ENCODE measurements at places on chromosomes 3 and 15.

GRCh38 chr3:195071011-195071728 is 199.8 kb downstream of the XXYLT1 start:
- DNase-seq, result no peak

GRCh38 chr15:75450307-75451201 is 936 bp downstream of the SIN3A start:
- DNase-seq, result peak; percentile 90

DNA sequence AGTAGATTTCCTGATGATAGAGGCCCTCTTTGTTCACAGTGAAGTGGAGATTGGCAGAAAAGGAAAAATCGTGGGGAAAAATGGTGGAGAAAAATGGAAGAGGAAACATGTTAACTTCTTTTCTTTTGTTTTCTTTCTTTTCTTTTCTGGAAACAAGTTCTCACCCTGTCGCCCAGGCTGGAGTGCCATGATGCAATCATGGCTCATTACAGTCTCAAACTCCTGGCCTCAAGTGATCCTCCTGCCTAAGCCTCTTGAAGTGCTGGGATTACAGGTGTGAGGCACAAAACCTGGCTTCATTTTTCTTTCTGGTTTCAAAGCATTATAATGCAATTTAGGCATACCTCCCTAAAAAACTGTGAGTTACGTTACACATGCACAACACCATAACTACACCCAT is 464.2 kb downstream of the MECOM start:
- no peak for DNase-seq

GRCh38 chr3:120425572-120426250 is 25.1 kb downstream of the FSTL1 start:
- DNase-seq, result peak; percentile 95

DNA sequence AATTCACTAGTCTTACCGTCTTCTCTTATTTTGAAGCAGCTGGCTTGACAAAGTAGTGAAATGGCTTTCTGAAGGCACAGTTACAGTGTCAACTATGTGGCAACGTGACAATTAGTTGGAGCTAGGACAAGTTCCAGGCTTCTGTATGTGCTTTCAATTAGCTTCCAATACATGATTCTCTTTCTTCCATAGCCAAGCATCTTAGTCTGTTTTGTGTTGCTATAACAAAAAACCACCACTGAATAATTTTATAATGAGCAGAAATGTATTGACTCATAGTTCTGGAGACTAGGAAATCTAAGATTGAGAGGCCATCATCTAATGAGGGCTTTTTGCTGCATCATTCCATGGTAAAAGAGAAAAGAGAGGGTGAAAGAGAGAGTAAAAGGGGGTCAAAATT is 365.1 kb upstream of the PLSCR5 start:
- peak; percentile 52 for DNase-seq

DNA sequence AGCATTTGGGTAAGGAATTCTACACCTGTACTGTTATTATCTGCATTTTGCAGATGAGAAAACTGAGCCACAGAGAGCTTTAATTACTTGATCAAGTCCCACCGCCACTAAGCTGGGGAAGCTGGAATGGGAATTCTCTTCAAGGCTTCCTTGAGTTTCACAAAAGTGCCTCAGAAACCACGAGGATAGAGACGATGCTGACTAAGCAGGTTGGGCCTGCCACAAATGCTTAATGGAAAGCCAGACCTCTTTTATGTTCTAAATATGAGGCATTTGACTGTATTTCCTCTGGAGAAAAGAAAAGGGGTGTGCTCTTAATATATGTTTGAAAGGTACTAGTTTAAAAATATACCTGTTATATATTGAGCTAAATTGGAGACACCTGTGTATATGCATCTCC is 34.7 kb downstream of the ADAMTS9 start:
- DNase-seq, result no peak

- peak; percentile 34 for DNase-seq
These were observed 13.0 kb downstream of the MEF2A start for GRCh38 chr15:99578809-99579208.

- DNase-seq, result no peak
These were observed 324.0 kb downstream of the GAP43 start for GRCh38 chr3:115947325-115947724.

DNA sequence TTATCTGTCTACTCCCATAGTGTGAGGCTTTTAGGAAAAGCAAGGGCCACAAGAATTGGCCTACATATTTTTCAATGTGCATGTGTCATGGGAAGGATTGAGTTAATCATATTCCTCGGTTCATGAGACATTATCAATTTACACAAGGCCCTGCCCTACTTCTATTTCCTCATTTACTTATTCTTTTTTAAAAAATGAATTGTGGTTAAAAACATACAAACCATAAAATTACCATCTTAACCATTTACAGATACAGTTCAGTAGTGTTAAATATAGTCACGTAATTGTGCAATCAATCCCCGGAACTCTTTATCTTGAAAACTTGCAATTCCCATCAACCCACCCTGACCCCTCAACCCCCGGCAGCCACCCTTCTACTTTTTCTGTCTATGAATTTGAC is 284.0 kb upstream of the GADL1 start:
- DNase-seq, result no peak

DNA sequence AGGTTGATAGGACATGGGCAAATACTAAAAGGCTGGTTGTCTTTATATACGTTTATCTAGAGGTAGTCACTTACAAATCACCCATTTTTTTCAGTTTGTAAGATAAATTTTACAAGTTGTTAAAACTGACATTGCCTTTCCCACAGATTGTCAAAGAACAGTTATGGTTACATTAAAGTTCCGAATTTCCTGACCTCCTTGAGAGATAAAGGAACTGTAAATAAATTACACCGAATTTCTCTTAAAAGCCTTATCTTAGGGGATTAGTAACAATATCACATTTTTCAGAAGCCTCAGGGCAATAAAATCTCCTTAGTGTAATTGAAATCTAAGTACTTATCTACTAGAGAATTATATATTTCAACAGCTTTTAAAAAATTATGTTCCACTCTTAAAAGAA is 49.5 kb downstream of the ZPLD1 start:
- no peak for DNase-seq

DNA sequence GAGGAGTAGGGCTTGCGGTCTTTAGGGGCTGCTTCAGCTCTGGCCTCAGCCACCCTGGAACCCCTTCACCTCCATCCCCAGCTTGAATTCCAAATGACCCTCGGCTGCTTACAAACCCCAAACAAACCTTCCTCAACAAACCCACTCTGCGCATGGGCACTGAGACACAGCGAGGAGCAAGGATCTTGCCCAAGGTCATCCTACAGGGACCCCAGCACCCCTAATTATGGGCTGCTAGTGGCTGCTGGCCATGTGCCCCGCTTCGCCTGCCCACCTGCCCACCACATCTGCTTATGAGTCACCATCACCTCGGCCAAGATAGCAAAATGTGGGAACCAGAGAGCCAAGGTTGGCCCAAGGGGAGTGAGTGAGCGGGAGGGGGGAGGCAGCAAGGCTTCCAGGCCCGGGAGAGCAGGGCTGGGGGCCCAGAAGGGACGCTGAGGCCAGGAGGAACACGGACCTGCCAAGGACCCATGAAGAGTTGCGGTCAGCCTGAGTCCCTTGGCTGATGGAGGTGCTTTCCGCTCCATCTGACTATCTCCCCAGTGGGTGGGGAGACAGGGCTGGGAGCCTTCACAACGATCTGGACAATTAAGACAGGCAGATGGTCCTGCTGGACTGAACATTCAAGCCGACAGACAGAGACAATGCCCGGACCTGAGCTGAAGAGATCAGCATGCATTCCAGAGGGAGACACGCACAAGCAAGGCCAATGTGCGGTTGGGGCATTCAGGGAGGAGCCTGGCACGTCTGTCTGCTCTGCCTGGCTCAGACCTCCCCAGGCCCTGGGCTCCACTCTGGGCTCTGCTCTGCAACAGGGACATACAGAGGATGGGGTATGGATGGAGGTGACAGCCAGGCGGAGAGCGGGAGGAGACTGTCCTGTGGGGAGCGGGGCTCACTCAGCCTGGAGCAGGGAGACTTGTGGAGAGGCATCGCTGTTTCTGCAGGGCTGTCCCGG is 10.8 kb upstream of the GRIP2 start:
- DNase-seq, result peak; percentile 41

DNA sequence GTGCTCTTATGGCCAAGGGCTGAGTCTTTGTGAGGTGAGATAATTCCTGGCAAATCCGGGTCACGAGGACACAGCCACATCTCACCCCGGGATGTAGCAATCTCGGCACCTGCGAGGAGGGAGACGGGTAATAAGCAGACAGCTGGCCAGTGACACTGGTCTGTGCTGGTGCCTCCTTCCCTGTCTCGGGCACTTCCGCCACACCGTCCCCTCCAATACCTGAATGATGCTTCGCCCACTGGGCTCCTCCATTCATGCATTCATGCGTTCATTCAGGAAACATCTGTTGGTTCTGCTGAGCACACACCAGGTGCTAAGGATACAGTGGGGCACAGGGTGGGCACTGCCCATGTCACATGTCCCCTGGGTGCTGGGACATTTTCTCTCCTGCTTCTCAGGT is 60.1 kb downstream of the ATP10A start:
- DNase-seq, result no peak

DNA sequence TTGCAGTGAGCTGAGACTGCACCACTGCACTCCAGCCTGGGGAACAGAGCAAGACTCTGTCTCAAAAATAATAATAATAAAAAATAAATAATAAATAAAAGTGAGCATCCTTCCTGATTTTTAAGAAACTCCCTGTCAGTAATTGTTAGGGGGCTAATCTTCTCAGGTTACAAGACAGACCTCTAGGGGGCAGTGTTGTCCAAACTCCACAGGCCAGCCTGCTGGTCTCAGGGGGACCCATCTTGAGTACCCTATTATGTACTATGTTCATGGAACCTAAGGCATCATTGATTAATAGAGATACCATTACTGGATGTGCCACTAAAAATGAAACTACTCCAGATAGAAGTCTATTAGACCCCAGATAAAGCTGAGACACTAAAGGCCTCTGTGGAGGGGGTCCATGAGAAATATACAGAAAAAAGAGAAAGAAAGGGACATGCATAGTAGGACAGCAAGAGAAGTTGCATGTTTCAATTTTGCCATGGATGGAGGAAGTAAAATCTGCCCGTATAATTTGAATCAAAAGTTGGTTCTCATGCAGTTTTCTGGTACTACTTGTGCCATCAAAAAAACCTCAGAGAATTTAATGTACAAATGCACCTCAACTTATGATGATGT is 85.5 kb upstream of the CDV3 start:
- DNase-seq, result no peak

GRCh38 chr3:175015056-175015635 is 156.0 kb downstream of the NAALADL2 start:
- no peak for DNase-seq

GRCh38 chr15:90035095-90035839 is 34.1 kb downstream of the ZNF710 start:
- DNase-seq, result peak; percentile 70

DNA sequence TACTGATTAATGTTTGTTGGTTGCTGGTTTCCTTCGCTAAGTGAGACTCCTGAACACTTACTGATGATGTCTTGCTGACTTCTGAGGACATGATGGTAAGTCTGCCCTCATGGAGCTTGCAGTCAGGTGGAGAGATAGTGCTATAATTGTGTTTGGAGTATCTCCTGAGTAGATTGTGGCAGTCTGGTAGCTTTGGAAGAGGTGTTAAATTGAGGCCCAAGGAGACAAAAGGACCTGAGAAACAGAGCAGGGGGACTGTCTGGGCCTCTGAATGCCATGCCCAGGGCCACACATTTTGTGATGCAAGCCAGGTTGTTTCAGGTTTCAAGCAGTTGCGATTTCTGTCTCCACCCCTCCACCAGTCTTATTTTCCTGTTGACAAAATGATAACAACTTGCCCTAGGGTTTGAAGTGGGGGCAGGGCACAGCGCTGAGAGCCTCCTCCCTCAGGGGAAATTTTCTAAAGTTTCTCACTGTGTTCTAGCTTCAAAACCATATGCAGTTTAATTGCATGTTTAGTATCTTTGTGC is 16.7 kb downstream of the SMAD3 start:
- no peak for DNase-seq

- no peak for DNase-seq
These were observed 24.5 kb downstream of the RASA2 start for GRCh38 chr3:141511361-141511760.

GRCh38 chr3:20999661-21000060 is 751.3 kb downstream of the ZNF385D start:
- DNase-seq, result peak; percentile 60

GRCh38 chr15:52039925-52040781 is 21.1 kb downstream of the MAPK6 start:
- peak; percentile 51 for DNase-seq

GRCh38 chr3:69370156-69370883 is 15.6 kb downstream of the FRMD4B start:
- DNase-seq, result no peak

GRCh38 chr15:83665480-83665879 is 11.6 kb downstream of the ADAMTSL3 start:
- no peak for DNase-seq

- DNase-seq, result peak; percentile 57
These were observed 168.4 kb upstream of the CADPS start for GRCh38 chr3:63043631-63044030.

- no peak for DNase-seq
These were observed 118.5 kb upstream of the LIPC start for GRCh38 chr15:58313304-58313703.

DNA sequence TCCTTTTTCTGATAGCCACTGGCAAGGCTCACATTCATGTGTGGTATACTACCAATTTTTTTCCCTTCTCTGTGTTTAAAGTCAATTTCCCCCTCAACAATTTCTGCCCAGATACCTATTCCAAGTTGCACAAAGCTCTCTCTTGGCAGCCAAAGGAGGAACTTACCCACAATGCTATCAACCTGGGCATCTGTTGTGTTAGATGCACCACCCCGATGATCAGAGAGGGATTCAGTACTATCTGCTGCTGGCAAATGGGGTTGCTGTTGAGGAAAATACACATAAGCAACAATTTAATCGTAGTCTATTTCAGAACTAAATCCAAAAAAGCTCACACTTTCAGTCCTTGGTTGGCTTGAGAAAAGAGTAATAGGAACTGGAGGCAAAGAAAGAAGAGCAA is 46.1 kb downstream of the AAGAB start:
- no peak for DNase-seq

- DNase-seq, result peak; percentile 91
These were observed 44.5 kb upstream of the FNDC3B start for GRCh38 chr3:171994646-171995428.

- no peak for DNase-seq
These were observed 1.2 kb downstream of the PFKFB4 start for GRCh38 chr3:48555231-48555948.

- no peak for DNase-seq
These were observed 14.0 kb downstream of the SMAD6 start for GRCh38 chr15:66715720-66716655.
